ENCODE measurements at places on chromosomes 2 and 18.

- DNase-seq: no peak
Observed at GRCh38 chr2:120733238-120733932, 2.3 kb upstream of the GLI2 start.

GRCh38 chr2:229342376-229342775 is 71.3 kb upstream of the PID1 start:
- no peak for DNase-seq

DNA sequence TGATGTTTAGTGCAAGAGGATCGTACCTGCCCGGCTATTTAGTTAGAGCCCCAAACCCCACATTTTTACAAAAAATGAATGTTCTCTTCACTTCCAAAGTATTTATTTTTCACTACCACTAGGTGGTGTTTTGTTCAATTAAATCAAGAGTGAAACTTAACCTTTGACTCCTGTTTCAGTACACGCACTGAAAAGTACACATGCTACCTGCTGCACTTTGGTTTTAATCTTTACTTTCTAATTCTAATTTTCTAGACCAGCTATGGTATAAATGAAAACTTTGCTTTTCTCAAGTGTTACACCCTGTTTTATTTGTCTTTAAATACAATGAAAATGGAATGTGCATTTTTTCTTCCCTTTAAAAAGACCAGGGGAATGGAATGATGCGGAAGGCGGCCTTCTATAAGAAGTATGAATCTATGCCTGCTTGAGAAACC is 31.4 kb upstream of the CHN1 start:
- DNase-seq: peak; percentile 22

DNA sequence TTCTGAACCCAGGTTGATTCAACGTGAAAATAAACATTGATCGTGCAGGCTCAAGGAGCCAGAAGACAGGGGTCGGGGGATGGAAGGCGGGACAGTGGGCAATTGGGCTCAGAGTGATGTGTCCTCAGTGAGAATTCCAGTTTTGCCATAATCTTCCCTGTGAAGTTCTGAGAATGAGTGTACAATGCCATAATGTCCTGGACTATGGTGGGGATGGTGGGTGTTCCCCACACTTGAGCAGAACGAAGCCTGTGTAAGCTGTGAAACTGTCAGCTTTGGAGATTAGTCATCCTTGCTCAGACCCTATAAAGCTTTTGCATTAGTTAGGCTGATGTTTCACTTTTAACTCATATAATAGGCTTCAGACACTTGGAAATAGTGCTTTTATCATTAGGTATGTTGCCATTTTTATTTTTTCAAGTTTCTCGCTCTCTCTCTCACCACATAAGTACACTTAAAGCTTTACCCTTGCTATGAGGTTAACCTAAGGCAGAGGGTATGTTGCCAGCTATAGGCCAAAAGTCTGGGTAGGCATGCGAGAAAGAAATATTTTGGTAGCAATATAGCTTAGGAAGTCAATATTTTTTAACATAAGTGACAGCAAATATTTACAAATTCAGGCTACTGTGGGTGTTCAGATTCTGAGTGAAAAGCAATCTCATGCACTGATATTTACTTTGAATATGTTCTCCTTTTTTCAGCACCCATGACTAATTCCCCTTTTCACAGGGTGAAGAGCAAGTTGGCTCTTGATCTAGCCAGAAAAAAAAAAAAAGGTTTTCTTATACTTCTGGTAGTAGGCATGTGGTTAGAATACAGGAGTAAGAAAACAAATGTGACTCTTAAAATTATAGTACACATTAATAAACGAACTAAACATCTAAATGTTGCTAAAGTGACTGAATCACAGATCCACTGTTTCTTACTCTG is 47.2 kb downstream of the CDC42EP3 start:
- peak; percentile 87 for DNase-seq

GRCh38 chr2:73301636-73302035 is 8.3 kb upstream of the EGR4 start:
- no peak for DNase-seq

- DNase-seq: peak; percentile 68
Observed at GRCh38 chr2:162221064-162221463, 22.2 kb downstream of the FAP start.

- no peak for DNase-seq
Observed at GRCh38 chr18:9394046-9394445, 59.5 kb downstream of the TWSG1 start.

DNA sequence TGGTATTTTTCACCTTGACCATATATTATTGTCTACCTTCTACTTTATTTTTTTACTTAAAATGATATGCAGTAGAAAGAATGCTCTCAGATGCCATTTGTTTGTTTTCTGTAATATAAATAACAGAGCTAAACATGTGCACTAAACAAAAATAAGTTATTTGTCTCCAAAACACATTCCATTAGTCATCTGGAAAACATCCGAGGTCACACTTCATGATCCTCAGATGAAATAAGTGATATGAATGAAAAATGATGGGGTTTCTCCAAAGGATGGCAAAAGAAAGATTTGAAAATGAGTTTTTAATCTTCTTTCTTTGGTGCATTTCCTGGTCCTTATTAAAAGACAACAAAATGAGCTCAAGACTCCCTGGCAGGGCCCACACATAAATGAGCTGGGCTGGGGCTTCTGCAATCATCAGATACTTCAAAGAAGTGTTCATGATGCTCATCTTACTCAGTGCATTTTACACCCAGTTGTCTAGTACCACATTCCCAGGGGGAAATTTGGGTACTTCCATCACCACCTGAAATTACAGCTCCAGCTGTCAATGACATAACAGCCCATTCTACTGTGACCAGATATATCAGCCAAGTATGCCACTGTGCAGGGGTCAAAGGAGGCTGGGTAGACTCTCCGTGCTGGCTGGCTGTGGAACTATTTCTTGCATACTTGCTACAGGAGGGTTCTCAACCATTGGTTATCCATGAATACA is 283.5 kb downstream of the PID1 start:
- DNase-seq: no peak

DNA sequence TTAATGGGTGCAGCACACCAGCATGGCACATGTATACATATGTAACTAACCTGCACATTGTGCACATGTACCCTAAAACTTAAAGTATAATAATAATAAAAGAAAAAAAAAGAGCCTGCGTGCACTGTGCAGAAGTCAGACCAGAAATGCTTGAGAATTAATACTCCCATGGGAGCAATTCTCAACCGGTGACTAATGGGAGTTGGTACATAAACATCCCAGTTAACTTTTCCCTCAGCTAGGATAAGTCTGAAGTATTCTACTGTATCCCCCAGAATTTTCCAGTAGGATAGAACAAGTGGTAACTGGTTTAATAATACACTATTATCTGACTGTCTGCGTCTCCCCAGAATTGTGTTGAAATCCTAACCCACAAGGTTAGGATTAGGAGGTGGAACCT is 113.6 kb upstream of the COL5A2 start:
- DNase-seq: peak; percentile 92

GRCh38 chr2:25597881-25598280 is 75.5 kb downstream of the DTNB start:
- DNase-seq: no peak

DNA sequence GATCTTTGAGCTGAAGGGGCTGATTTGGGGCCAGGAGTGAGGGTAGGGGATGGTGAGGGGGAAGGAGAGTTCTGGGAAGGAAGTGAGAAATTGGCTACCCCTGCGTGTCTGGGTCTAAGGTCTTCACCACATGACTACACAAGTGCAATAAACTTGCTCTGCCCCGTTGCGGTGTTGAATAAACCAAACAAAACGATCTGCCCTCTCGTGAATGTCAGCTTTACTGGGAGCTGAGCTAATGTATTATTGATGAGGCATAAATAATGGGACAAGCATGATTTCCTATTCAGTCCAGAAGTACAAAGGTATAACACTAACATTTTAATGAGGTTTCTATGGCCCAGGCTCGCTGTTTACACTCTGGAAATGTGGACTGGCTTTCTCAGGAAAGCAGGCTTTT is 8.0 kb upstream of the CFAP221 start:
- DNase-seq: no peak

- peak; percentile 84 for DNase-seq
Observed at GRCh38 chr2:217899231-217900009, 103.4 kb downstream of the TNS1 start.

DNA sequence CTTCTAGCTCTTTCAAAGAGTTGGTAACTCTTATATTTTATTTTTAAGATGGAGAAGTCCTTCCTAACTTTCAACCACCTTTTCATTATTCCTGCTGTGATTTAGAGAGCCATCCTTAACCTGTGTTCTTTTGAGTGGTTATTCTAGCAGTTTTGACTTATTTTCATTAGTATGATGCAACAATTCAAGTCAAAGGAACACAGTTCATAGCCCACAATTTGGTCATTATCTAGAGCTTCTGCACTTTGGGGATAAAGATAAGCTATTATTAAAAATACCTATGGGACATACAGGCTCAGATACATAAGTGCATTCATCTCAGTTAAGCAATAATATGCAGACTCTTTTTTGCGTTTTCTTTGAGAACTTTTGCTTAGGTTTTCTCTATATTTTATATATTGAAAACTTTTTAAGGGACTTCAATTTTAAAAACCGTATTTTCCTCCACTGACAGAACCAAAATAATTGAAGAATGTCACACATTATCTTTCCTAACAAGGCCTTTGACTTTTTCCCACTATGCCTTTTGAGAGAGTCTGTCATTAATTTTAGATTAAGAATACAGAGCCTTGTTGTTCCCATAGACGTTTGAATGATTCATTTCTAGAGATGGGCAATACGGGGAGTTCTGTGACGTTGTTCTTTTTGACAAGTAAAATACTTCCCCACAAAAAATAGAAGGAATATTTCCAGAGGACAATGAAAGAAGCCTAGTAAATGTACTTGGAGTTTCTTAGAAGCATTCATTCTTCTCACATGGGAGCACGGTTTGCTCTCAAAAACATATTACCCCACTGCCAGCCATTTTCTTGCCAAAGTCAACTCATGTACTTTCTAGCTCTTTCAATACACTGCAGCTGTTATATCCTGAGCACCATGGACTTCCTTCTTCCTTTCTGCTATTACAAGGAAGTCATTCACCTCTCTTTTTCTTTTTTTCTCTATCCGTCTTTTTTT is 42.9 kb upstream of the RASGRP3 start:
- no peak for DNase-seq

DNA sequence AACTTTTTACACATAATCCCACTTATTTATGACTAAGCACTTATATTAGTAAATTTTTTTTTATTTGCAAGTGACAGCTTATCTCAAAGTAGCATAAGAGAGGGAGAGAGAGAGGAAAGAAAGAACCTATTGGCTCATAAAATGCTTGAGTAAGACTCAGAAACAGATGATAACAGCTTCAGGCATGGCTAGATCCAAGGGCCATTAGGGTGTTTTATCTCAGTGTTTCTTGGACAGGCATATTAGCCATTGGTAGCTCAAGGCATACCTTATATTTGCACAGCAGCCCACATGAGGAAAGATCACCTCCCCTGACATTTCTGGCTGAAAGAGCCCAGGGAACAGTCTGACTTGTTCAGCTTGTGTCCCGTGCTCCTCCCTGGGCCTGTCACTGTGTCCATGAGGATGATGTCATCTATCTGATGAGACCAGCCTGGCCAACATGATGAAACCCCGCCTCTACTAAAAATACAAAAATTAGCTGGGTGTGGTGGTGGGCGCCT is 64.4 kb downstream of the IL1R2 start:
- DNase-seq: no peak

DNA sequence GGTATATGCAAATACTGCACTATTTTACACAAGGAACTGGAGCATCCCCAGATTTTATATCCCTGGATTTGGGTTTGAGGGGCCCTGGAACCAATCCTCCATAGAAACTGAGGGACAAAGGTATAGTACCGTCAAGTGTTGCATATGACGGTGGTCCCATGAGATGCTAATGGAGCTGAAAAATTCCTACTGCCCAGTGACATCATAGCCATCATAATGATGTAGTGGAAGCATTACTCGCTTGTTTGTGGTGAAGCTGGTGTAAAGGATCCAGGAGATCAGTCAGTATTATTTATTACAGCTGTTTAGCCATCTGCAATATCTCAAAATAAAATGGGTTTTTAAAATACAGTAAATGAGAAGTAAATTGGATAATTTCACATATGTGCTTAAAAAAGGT is 496.6 kb upstream of the HS6ST1 start:
- no peak for DNase-seq

DNA sequence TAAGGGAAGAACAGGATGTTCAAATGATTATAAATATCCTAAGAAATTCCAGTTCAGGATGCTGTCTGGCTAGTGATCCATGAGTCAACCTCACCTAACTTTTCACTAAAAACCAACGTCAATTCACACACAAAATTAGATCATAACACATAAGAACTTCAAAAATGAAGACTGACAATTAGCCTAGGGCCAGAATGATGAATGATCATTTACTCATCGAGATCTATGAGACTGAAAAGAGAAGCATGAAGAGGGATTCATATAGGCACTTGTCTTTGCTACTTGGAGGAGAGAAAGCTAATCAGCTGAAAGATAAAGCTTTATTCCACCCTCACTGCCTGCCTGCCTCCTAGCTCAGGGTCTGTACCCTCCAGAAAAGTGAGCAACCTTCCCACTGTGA is 29.8 kb downstream of the ADD2 start:
- DNase-seq: no peak

DNA sequence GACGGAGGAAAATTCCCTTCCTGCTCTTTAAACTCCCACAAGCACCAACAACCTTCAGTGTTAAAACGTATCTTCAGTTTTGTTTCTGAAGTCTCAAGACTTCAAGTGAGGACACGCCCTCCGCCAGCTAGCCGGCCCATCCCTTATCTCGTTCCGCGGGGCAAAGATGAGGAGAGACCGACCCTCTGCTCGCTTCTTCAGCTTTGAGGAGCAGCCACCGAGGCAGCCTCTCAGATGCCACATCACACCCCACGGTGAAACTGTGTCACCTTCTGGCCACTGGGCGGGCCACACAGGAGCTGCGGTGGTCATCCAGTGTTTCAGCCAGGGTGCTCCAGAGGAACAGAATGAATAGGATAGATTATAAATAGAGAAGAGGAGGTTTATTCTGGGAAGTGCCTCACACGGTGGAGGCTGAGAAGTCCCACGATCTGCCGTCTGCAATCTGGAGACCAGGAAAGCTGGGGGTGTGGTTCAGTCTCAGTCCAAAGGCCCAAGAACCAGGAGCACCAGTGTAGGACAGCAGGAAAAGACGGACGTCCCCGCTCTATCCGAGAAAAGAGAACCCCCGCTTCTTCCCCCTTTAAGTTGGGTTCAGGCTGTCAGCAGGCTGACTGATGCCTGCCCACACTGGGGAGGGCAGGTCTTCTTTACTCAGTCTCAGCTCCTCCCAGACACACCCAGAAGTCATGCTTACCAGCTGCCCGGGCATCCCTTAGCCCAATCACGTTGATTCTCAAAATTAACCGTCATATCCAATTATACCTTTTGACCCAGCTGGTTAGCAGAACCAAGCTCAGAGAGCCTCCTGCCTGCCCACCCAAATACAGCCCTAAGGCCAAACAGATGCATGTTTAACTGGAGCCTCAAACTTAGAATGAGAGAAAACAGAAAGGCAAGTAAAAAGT is 399.7 kb upstream of the ID2 start:
- no peak for DNase-seq

DNA sequence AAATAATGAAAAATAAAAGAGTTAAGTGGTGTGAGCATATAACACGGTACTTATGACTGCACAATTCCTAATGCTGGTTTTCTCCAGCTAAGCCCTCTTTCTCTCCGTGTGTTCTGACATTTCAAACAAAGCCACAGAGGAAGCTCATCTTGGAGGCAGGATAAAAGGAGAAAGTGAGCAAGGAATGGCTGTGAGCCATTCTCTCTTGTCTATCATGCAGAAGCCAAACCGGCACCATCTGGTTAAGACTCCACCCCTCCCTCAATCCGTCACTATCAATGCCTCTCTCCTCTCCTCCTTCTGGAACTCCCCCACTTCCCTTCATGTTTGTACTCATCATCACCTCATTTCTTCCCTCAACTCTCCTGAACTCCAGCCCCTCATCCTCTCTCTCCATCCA is 210.4 kb downstream of the TMEM163 start:
- no peak for DNase-seq

- no peak for DNase-seq
Observed at GRCh38 chr2:204265681-204266181, 279.5 kb upstream of the PARD3B start.
